ENCODE measurements at places on chromosomes 2 and 18.

DNA sequence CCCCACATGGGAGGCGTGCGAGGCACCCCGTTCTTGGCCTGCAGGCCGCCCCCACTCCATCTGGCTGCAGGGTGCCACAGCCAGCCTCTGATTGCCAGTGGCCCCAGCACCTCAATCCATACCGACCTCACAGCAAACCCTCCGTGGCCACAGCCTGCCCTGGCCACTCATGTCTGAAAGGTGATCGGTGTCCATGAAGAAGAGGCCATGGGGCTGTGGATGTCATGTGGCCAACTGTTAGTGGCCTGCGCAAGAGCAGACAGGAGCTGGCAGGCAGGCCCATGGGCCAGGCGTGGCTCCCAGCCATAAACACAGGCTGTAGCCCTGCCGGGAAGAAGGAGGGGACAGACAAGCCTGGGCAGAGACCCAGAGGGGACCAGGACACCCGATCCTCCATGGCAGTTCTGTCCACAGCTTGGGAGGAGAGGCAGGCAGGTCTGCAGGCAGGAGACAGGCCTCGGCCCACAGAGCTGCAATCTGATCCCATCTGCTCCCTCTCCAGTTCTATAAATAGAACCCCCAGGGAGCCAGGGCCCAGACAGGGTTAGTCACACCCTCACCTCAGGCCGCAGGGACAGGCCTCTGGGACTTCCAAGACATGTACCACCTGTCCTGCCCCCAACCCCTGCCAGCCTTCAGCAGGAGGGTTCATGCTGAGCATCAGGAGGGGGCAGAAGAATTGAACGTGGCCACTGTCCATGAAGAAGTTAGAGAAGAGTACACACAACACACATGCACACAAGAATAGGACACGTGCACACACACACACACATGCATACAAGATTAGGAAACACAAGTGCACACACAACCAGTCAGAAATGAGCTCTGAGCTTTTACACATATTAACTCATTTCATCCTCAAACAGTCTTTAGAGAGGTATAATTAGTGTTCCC is 16.9 kb downstream of the STEAP3 start:
- no peak for DNase-seq

DNA sequence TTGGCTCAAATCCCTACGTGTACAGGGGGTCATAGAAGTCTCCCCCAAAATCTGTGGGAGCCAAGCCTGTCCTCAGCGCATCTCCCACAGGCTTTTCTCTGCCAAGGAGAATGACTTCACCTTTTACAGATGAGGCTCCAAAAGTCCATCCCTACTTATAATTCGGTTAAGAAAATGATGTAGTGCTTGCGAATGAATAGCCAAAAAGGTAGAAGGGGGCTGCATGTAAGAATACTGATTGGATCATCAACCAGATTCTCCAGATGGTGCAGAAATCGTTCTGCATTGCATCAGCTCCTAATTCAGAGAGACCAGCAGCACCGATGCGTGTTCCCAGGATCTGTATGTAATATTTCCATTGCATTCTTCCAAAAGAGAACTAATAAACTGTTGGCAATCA is 91.9 kb downstream of the EPHA4 start:
- no peak for DNase-seq

- no peak for DNase-seq
These were observed 129.0 kb downstream of the EVA1A start for GRCh38 chr2:75431763-75432162.

DNA sequence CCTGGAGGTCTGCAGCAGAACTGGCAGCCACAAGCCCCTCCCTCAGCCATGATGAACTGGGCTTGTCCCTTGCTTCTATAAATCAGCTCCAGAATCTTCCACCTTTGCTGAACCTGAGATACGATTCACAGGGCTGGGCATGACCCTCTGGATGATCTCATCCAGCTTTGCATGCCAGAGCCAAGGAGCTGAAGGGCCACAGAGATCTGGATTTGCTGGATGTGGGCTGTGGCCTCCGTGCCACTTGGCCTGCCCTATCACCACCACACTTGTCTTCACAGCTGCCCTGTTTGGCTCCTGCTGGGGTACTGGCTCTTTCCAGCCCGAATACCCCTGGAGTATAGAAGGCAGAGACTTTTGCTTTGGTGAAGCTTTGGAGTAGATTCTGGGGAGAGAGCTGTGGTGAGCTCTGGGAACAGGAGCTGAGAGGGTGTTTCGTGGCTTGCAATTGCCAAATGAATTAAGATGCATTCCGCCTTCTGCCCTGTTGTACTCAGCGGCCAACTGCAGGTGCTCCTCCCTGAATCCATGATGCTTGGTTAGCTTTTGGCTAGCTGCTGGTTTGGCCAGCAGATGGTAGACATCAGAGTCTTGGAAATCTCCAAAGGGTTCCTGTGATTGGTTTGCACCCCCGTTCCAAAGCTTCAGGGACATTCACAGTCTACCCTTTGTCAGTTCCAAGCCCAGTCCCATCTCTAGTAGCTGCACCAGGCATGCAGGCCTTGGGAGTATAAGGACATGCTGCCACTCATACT is 30.9 kb upstream of the GIGYF2 start:
- DNase-seq = no peak

DNA sequence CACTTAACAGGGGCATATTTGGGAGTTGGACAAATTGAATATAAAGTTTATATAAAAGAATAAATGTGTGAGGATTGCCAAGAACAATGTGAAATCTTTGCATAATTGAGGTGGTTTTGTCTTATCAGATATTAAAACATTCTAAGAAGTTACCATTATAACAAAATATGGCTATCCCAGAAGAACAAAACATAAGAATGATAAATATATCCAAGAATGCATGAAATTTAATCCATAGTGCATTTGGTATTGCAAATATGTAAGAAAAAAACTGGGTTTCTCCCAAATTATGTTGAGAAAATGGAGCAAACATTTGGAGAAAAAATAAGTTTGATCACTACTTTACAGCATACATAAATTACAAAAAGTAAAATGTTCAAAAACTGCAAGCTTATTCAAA is 562.4 kb downstream of the RNF144A start:
- no peak for DNase-seq

- no peak for DNase-seq
These were observed 11.6 kb upstream of the EIF2AK2 start for GRCh38 chr2:37168217-37168981.

DNA sequence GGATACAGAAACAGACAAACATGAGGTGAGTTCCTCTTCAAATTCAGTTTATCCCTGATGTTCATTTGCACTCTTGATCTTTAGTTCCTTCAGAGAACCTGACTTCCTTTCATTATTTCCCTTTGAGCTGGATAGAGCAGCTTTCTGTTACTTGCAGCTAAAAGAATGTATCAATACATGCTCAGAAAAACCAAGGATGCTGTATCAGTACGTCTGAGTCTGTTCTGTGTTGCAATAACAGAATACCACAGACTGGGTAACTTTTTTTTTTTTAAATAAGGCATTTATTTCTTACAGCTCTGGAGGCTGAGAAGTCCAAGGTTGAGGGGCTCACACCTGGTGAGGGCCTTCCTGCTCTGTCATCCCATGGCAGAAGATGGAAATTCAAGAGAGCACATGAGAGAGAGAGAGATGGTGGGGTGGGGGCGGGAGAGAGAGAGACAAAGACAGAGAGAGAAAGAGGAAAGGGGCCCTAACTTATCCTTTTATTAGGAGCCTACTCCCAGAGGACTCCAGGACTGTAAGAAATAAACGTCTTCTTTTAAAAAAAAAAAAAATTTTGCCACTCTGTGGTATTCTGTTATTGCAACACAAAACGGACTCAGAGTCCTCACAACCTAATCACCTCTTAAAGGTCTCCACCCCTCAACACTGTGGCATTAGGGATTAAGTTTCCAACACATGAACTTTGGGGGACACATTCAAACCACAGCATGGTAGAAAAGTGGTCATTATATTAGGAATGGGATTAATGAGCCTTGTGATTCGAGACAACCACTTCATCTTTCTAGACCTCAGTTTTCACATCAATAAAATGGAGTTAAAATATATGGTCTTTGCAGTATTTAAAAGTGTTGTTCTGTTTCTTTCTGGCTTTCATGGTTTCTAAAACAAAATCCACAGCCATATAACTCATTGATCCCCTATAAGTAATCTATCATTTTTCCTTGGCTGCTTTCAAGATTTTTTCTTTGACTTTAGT is 18.4 kb upstream of the SELENOI start:
- no peak for DNase-seq

Measured in stimulated activated CD4-positive, alpha-beta T cell treated with anti-CD3 and anti-CD28 coated beads, Interleukin-1b, Interleukin-23, amount 100 ng/mL, for 1 hour (primary cell).